ENCODE measurements at places on chromosomes 4 and X. TPM values are rescaled to one million over a fixed set of nuclear protein-coding genes. Genes with fewer than 3 reads are reported as not detected.

DNA sequence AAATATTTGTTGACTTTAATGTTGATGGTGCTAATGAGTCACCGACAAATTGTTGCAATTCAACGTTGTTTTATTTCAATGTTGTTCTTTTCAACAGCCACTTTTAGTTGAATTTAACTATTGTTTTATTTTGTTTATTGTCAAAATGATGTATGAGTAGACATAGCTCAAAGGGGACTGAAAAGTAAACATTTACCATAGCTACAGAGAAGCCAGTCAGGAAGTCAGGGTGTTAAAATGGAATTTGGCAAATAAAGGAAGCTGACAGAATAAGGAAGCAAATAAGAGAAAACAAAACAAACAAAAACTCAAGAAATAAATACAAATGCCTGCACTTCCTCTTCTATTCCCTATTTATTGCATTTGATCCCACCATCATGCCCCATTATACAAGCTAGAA is 648.4 kb upstream of the HTR2C start:
- no peak for DNase-seq

The TMEM35A gene
- 0.92 TPM for total RNA-seq

The HTT-AS gene
- not detected for total RNA-seq

DNA sequence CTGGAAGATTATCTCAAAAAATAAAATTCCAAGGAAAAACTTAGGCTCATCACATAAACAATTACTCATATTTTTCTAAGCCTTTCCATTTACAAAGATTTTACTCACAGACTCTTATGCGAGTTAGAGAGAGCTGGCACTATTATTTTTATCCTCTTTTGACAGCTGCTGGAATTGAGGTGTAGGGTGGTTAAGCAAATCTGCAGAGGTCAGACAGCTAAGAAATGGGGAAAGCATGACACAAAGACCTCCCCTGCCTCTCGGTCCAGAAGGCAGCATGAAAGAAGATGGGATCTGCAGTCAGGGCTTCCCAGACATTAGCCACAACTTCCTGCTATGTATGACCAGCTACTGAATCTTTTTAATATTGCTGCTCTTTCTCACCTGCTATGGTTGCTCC is 89.9 kb upstream of the CPEB2 start:
- DNase-seq = no peak

DNA sequence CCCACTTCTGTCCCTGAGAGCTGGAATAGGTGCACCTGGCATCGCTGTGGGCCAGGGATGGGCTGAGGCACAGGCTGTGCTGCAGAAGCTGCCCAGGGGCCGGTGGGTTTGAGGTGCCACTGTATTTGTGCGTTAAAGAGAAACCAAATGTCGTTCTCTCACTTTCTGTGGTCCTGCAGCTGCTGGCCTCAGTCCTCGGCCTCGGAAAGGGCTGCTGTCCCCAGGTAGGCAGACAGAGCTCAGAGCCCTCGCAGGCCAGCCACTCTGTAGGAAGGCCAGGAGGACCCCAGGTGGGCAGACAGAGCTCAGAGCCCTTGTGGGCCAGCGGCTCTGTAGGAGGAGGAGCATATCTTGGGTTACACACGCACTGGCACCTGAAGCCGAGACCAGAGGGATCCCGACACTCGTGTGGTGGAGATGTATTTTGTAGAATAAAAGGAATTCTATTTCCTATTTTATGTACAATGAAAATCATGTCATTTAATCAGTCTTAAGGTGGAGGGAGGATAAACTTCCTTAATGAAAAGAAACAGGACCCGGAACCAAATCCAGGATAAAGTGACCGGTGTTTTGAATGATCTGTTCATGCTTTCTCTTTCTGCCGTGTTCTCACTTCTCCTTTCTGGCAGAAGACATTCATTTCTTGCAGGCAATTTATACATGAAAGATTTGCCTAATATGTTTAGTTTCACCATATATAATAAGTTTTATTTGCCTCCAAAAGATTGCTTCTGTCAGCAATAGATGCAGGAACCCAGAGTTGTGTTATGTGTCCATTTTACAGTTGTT is 54.4 kb upstream of the HGFAC start:
- no peak for DNase-seq
